ENCODE measurements at places on chromosomes 11 and 22.

GRCh38 chr11:119728211-119728626 lies 781 bp downstream of the NECTIN1 start:
- no peak for DNase-seq

- DNase-seq, result no peak
Measured at GRCh38 chr11:69801513-69802335, 17.5 kb downstream of the FGF3 start.

GRCh38 chr11:111021131-111021530 lies 224.4 kb upstream of the POU2AF2 start:
- no peak for DNase-seq

DNA sequence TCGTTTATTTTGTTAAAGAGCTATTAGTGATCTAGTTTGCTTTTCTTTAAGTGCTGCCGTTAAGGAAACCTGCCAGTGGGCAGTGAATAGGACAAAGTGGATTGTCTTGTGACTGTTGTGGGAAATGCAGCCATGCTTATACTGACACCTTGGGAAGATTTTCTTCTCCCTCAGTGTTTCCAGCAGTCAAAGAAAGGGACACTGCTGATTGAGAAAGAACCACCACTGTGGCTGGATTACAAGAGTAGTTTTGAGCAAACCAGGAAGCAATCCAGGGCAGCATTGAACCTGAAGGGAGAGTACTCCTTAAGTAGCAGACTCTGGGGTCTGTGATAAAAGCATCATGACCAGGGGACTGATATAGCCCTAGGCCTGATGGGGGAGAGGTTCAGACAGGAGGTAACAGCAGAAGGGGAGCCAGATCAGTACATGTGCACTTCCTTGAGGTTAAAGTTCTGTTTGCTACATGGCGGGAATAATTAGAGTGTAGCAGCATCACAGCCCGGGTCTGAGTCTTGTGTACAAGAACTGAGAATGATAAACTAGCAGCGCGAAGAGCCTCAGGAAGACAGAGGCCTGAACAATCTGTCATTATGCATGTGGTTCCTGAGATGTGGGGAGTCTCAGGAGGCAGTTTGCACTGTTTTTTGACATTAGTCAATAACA lies 167.8 kb downstream of the C11orf91 start:
- no peak for DNase-seq

GRCh38 chr11:77167111-77167626 lies 39.1 kb downstream of the MYO7A start:
- no peak for DNase-seq

DNA sequence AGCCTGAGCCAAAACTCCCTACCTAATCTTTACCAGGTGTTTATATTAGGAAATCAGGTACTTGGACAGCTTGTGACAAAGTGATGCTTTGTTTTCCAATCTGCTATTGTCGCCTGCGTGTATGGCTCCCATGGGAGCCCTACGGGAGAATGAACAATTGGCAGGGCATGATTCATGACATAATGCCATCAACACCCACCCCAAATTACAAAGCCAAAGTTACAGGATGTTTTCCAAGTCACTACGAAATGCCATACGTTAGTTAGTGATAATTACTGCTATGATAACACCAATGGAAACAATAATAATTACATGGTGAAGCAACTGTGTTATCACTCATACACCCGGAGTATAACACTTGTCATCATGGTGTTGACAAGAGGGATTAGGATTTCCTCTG lies 226.4 kb downstream of the FAM181B start:
- DNase-seq, result no peak

All from T-helper 1 cell (primary cell).